ENCODE measurements at places on chromosomes 12 and 14.
A peak's percentile ranks its signal among the peaks of the same experiment; 100 is the strongest.

- no peak for DNase-seq
These were observed 165.1 kb upstream of the MGAT4C start for GRCh38 chr12:86421333-86421732.

DNA sequence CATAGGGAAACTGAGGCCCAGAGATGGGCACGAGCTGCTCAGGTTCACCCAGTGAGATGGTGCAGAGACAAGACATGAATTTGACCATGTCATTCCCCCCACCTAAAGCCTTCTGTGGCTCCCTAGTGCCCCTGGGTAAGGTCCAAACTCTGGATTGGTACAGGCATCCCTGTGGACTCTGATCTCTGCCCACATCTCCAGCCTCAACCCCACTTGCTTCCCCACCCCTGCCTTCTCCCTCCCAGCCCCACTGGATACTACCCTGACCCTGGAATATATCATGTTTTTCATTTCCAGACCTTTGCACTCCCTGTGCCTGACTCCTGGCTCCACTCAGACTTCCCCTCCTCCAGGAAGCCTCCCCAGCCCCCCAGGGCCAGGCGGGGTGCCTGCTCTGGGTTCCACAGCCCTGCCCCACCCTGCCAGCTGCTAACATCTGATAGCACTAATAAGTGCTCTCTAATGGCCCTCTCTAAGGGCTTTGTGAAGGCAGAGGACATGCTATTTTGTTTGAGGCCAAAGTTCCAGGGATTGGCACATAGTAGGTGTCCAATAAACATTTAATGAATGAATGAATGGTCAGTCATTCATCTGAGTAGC, 1.1 kb upstream of the SDSL start:
- no peak for DNase-seq

DNA sequence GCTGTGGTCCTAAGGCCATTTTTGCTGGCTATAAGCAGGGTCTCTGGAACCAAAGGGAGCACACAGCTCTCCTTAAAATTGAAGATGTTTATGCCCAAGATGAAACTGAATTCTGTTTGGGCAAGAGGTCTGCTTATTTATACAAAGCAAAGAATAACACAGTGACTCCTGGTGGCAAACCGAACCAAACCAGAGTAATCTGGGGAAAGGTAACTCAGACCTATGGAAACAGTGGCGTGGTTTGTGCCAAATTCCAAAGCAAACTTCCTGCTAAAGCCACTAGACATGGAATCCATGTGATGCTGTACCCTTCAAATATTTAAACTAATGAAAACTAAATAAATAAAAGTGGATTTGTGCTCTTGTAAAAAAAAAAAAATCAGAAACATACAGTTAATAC, 29.6 kb upstream of the BICDL1 start:
- no peak for DNase-seq

GRCh38 chr12:67716817-67717216, 68.3 kb downstream of the DYRK2 start:
- no peak for DNase-seq

GRCh38 chr14:49619730-49620129, 696 bp downstream of the RPL36AL start:
- DNase-seq, result no peak

DNA sequence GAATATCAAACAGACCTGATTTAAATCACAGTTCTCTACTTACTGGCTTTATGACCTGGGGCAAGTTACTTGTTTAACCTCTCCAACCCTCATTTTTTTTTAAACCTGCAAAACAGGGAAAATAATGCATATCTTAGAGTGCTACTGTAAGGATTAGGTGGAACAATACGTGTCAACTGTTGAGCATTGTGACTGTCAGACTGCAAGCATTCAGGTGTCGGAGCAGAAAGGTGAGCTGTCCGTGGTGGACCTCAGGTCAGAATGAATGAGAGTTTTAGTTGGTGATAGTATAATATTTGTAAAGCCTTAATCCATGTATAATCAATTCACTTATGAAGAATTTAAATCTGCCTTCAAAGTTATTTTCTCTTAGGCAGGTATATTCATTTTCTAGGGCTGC, 404.2 kb downstream of the ETNK1 start:
- DNase-seq, result no peak

DNA sequence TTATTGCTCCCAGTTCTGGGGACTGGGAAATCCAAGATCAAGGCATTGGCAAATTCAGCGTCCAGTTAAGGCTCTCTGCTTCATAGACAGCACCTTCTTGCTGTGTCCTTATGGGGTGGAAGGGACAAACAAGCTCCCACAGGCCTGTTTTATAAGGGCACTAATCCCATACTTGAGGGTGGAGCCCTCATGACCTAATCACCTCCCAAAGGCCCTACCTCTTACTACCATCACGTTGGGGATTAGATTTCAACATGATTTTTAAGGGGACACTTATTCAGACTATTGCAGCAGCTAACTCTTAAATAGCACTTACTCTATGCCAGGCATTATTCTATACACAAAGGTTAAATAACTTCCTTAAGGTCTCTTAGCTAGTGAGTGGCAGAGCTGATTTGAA, 17.3 kb downstream of the TOGARAM1 start:
- DNase-seq, result no peak

DNA sequence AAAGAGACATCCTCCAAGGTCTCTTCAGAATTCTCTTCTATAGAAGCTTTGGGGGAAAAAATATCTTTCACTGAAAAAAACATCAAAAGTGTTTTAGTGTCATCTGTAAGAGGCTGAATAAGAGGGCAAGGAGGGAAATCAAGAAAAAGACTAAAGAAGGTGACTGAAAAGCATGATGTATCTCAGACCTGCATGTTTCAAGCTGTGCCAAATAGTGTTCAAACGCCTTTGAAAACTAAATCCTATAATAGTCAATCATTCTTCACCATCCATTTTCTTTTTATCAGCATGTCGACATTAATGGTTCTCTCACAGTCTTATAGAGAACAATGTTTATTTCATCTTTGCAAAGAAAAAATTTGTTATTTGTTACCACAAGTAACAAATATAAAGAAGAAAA, 94.5 kb downstream of the CEP128 start:
- DNase-seq, result no peak

- DNase-seq, result peak; percentile 43
These were observed 5.6 kb upstream of the LBHD2 start for GRCh38 chr14:103078420-103078749.

- DNase-seq, result no peak
These were observed 1087.4 kb upstream of the FLRT2 start for GRCh38 chr14:84442521-84442920.

GRCh38 chr14:93055651-93056115, 60.0 kb downstream of the ITPK1 start:
- no peak for DNase-seq

DNA sequence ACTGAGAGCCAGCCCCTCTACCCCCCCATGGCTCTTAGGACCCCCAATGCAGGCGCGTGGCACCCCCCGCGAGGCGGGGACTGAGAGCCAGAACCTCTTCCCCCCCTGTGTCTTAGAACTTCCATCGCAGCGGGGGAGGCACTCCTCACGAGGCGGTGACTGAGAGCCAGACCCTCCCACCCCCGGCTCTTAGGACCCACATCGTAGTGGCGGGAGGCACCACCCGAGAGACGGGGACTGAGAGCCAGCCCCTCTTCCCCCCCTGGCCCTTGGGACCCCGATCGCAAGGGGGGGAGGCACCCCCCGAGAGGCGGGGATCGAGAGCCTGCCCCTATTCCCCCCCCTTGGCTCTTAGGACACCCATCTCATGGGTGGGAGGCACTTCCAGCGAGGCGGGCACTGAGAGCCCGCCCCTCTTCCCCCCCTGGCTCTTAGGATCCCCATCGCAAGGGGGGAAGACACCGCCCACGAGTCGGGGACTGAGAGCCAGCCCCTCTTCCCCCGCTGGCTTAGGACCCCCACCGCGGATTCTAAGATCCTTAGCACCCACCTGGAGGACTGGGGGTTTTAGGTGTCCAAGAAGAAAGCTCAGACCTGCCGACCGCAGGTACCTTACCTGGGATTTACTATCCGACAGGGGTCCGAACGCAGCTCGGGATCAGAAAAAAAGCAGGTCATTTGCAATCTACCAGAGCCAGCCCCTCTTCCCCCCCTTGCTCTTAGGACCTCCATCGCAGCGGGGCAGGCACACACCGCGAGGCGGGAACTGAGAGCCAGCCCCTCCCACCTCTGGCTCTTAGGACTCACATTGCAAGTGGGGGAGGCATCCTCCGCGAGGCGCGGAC, 44.9 kb downstream of the DDX11 start:
- no peak for DNase-seq

DNA sequence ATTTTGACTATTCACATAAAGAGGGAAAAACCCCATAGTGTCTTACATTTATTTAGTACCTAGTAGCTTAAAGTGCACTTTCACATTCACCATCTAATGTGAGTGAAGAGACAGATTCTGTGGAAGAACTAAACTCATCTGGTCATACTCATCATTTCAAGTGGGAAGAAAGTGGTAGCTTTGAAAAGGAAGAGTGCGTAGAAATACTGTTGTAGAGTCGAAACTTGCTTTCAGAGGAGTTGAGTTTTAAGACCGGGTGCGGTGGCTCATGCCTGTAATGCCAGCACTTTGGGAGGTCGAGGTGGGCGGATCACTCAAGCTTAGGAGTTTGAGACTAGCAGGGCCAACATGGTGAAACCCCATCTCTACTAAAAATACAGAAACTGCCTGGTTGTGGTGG, 222.2 kb downstream of the ERC1 start:
- DNase-seq, result no peak

- no peak for DNase-seq
These were observed 12.3 kb upstream of the C12orf71 start for GRCh38 chr12:27094726-27095125.

- DNase-seq, result no peak
These were observed at the start of gene TMEM132D for GRCh38 chr12:129903956-129904829. Gene TMEM132D (minus strand): TSS chr12:129904025.

DNA sequence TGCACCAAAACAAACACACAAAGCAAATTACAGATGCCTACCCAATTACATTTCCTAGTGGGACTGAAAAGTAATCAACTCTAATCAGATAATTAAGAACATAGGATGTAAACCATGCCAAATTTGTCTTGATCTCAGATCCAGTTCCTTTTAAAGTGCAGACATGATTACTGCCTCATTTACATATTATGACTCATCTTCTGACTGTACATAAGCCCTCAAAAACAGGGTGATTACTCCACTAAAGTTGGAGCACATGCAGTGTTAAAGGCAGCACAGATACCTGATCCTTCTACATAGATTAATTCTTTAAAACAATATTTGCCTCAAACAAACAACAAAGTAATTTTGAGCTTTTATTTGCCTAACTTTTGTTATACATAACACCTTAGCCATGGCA, 337.2 kb downstream of the RPS29 start:
- no peak for DNase-seq

DNA sequence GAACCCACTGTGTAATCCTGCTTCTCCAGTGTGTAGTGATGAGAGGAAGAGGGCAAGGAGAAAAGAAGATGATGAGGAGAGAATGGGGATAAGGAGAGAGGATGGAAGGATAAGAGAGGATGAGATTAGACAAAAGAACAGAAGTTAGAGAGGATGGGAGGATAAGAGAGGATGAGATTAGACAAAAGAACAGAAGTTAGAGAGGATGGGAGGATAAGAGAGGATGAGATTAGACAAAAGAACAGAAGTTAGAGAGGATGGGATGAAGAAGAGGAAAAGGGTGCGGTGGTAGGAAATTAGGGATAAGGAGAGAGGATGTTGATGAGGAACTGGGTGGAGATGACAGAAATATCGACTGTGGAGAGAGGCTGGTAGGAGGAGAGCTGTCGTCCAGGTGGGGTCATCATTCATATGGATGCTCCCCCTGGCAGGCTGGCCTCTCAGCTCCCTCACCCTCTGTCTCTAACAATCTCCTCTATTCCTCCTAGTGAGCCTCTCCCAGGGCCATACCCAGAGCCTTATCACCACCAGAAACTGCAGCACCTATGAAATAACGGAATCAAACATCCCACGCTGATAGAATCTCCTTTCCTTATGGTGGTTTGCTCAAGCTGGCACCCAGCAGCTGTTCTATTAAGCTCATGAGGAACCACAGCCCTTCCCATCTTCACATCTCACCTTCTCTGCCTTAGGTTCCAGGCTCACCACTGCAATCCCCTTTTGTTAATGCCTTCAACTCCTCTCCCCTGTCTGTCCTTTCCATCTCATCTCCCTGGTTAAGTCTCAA, 6.0 kb upstream of the CIROP start:
- no peak for DNase-seq

DNA sequence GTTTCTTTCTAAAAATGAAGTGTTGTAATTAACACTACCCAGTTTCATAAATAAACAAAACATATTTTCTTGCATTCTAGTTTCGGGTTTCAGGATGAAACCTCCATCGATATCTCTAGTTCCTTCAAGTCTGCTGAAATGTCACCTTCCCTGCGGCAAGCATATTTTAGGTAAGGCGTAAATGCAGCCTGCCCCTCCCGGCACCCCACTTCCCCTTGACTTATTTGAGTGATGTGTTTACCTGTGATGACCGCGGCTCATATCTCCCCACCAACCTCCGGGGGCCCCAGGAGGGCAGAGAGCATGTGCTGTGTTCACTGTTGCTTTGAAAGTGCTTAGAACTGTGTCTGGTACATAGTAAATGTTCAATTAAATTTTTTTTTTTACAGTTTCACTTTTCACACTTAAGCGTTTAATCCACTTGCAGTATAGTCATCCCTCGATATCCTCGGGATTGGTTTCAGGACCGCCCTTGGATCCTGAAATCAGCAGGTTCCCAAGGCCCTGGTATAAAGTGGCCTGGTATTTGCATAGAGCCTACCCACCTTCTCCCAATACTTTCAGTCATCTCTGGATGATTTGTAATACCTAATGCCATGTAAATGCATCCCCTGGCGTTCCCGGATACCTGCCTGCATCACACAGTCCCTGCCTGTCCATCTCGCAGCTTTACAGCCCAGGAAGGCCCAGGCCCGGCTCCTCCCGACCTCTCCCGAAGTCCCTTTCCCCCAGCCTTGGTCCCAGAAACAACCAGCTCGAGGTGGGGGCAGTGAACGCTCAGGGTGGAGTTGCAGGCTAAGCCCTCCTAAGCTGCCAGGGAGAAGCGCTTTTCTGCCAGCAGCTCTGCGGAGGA, 40.2 kb upstream of the FBRSL1 start:
- no peak for DNase-seq

GRCh38 chr12:132395192-132395907, 66.0 kb upstream of the GALNT9 start:
- no peak for DNase-seq

DNA sequence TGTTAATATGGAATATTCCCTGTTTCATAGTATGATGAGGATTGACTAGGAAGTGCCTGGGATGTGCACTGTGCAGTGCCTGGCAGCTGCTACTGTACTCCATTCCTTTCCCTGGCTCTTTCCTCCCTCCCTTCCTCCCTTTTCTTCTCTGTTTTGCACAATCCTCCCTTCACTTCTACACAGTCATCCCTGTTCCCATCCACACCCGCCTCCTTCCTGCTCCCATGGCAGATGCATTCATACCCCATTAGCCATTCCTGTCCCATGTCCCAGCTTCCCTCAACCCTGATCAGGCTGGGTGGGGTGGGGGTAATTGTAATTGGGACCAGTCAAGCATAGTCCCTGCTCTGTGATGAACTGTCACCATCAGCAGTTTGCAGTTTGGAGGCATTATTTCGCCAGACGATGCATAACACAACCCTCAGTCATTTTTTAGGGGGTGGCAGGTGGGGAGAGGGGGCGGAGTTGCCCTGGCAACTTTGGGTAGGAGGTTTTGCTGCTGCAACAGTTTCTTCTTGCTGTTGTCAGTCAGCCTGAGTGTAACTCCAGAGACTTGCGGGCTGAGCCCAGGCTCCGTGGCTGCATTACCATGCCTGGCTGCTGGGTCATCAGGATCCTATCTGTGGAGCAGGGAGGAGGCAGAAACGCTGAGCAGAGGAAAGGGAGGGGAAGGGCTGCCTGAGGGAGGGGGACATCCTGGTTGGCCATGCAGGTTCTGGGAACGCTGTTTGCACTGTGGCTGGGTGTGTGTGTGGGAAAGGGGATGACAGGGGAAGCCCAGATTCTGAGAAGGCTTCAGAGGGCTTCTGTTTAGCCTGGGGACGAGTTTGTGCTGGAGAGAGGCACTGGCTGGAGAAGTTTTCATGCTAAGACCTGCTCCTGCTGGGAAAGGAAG, 4.1 kb upstream of the KRT84 start:
- no peak for DNase-seq
